ENCODE measurements at places on chromosomes 12 and 14.

DNA sequence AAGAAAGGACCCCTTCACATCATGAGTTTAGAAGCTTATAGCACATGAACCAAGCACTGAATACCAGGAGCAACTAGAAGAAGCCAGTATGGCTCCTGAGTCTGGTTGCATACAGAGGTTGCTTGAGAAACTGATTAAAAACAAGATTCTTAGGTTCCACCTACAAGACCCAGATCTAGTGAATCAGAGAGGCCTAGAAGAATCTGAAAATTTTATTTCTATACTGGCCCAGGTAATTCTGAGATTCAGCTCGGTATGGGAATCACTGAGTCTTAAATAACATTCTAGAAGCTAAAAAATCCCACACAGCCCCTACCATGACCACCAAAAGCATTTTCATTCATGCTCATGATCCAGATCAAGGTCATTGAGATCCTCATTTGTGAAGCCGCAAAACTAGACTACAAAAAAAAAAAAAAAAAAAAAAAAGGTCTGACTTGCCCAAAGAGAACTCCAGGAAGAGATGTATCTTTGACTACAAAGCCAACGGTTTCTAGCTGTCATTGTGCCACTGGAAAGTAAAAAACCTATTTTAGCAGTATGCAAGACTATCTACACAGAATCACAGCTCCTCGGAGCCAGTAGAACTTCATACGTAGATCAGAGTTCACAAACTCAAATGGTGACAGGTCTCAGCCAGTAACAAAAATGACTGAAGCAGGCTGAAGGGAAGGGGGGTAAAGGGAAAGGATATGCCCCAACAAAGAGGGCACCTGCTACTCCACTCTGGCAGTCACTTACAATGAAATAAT, 168.4 kb upstream of the EGLN3 start:
- no peak for DNase-seq

DNA sequence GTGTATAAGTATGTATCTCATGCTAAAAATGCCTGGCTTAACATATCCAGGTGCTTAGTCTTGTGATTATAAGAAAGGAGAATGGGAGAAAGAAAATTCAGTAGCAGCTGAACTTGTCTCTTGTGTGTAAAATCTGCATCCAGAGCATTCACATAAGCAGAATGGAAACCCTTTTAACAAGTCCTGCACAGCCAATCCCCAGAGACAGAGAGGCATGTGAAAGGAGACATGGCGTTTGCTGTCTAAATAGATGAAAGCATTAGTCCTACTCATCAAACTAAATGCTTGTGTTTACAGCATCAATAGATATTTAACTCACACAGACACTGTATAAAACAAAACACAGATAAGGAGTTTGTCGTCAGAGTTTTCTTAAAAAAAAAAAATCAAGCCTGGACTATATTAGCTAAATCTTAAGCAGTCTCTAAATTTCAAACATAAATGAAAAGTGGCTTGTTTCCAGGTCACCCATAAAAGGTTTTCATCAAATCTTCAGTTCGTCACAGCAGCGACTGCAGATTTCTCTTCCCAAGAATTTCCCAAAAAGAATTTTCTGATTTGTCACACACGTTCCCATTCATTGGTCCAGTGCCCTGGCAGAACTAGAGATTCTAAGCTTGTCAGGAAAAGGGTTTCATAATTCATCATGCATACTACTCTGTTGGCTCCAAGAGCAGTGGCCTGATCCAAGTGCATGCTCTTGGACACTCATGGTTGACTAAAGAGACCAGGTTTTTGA, 249.2 kb downstream of the BTG1 start:
- no peak for DNase-seq

- no peak for DNase-seq
Observed at GRCh38 chr14:101181446-101182313, 278.2 kb upstream of the RTL1 start.

GRCh38 chr14:20751963-20752562, 6.4 kb downstream of the EDDM3A start:
- no peak for DNase-seq

DNA sequence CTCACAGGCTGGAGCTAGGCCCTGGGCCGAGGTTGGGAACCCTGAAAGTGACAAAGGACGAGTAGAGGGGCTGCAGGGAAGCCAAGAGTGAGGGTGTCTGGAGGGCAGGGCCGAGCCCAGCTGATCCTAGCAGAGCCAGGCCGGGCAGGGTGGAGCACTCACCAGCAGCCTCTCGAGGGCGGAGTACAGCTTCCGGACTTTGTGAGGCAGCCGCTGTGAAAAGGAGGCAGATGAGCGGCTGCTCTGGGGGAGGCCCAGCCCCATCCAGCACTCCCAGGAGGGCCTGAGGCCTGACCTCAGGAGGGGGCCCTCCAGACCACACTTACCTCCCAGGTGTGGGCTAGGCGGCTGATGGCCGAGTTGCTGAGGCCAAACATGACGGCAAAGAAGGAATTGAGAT, 14.7 kb upstream of the ENDOU start:
- no peak for DNase-seq

GRCh38 chr12:132907216-132907615, 19.8 kb upstream of the CHFR start:
- no peak for DNase-seq

DNA sequence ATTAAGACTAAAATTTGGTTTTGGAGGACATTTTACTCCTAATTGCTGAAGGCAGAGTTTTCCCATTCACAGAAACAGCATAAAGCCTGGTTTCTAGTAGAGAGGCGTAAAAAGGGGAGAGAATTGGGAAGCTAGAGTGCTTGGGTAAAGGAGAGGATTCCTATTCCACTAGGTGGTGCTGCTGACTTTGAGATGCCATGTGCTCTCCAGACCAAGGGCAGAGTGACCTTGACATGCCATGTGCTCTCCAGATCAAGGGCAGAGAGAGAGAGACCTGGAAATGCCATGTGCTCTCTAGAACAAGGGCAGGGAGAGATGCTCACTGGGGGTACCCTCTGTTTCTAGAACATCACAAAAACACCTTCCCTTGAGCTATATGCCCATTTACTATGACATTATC, 176.2 kb upstream of the PDZRN4 start:
- no peak for DNase-seq

- no peak for DNase-seq
Observed at GRCh38 chr14:81423504-81423903, 23.4 kb upstream of the STON2 start.

GRCh38 chr12:122889761-122890520, 6.0 kb downstream of the VPS37B start:
- no peak for DNase-seq

DNA sequence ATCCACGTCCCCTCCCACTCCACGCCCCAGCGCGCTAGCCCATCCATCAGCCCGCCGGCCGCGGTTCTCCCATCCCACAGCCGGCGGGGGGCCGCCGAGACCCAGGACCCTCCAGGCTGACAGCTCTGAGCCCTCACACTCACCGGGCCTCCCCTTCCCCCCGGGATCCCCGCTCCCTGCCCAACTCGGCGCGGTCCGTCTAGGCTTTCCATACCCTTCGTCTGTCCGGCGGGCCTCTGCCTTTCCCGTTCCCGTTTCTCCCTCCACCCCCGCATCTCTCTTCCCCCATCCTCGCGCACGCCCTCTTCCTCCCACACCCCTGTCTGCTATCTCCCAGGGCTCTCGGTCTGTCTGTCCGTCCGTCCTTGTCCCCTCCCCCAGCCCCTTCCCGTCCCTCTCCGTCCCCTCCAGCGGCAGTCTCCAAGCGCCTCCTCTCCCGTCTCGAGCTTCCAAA, 726 bp downstream of the ZFHX2 start:
- no peak for DNase-seq

DNA sequence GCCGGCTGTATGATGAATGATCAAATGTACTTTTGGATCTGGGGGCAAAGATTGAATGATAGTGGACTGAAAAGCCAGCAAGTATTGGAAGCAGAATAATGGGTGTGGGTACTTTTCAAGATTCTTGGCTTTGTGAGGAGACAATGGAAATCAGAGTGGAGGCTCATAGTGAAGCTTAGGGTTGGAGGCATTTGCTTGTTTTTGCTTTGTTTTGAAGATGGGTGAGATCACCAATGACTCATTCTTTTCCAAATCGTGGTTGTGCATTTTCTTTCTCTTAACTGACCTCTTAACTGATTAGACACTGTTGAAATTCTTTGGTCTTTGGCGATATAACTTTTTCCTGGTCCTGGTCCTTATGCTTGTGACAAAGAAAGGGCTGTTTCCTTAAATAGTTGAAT, 54.4 kb downstream of the PELI2 start:
- DNase-seq = no peak

- no peak for DNase-seq
Observed at GRCh38 chr14:27243365-27243764, 645.5 kb upstream of the NOVA1 start.

DNA sequence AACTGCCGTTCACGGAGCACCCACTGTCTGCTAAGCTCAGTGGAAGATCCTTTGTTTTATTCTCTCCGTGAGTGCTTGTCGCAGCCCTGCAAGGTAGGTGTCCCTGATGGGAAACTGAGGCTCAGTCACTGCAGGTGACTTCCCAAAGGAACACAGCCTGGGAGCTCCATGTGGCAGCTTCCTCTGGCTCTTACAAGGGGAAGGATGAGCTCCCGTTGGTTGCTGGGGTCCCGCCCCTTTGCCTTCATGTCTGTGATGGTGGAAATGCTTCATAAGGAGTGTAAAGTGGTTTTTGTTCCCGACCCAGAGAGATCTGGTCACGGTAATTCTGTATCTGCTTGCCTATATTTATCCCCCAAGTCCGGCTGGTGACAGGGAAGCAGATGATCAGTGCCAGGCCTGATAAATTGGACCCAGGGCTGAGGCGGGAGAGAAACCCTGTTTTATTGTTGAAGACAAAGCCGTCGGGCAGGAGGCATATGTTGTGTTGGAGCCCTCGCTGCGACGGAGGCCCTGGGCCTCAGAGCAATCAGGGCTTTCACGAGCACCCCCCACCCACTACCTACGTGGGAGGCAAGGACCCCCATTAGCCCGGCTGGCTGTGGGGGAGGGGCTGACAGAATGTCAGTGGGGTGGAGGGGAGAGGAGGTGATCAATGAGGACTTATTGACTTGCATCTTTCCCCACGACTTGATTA, 91.9 kb downstream of the KIF26A start:
- DNase-seq = no peak

DNA sequence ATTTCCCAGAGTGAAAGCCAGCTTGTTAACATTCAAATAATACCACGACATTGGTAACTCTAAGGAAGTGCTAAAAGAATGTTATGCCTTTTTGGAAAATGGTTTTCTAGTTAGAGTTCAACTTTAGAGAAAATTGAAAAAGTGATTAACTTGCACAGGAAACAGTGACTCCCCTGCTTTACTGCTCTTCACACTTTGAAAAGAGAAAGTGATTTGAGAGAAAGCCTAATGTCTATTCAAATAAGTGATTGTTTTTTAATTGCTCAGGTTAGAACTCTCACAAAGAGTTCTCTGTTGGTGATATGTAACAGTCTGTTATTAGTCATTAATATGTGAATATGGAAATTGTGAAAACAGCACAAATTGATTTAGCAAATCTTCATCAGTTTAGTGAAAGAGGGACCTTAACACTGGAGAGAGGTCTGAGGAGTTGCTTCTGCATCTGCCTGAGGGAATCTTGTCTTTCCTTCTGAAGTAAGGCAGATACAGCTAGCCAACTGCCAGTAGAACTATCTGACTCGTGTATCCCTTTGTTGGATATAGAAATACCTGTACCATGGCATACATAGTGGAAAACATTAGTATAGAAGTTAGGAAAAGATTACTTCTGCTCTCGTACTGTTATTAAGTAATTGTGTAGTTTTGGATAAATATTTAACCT, 25.5 kb downstream of the ATF7IP start:
- no peak for DNase-seq

DNA sequence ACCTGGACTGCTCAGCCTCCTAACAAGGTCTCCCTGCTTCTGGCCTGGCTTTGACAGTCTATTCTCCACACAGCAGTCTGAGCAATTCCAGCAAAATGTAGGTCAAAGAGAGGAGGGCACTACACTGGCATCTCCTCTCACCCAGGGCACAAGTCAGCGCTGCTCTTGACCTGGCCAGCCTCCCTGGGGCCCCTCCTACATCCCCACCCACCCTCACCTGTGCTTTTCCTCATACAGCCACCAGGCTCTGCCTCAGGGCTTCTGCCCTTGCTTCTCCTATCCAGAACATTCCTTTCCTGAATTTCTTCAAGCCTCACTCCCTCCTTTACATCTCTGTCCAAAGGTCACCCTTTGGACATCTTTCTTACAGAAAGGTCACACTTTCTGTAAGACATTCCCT, 33.7 kb downstream of the GALNT4 start:
- DNase-seq = no peak

GRCh38 chr12:2364631-2365051, 311.9 kb downstream of the CACNA1C start:
- no peak for DNase-seq

GRCh38 chr14:60211153-60211552, 37.9 kb upstream of the PPM1A start:
- DNase-seq = no peak

GRCh38 chr12:7787574-7788293, 1.5 kb upstream of the NANOG start:
- no peak for DNase-seq

GRCh38 chr12:41530441-41530840, 342.3 kb downstream of the PDZRN4 start:
- DNase-seq = no peak

GRCh38 chr14:99724939-99725773, 41.1 kb downstream of the CYP46A1 start:
- DNase-seq = no peak

DNA sequence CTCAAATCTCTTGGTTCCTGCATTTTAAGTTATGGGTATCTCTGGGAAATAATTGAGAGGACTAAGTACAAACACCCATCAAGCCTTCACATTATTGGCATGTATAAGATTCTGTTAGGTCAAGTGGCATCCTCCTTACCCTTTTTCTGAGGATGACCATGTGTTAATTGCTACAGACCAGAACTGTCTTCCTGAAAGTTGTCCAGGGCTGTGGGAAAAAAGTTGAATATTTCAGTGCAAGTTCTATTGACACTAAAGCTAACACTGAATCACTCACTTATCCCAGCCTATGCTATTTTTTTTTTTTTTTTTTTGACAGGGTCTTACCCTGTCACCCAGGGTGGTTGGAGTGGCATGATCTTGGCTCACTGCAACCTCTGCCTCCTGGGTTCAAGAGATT, 130.1 kb upstream of the HIF1A start:
- no peak for DNase-seq

DNA sequence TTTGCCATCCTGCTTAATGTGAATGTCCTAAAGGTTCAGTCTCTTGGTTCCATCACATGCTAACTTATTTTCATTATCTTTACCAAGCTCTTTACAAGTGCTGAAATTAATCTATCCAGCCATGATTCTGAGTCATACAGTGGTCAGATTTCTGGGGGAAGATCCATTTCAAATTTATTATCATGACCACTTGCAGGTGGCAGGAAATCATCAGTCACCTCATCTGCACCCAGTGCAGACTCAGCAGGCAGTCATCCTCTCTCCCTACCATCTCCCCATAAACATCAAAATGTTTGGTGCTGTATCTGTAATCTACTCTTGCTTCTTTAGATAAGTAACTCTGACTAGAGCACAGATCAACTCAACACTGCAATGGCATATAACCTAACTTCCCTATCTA, 23.5 kb downstream of the ATG14 start:
- no peak for DNase-seq

- DNase-seq = peak; percentile 97
Observed at GRCh38 chr12:71685914-71686657, at the start of gene TMEM19. Gene TMEM19, plus strand, starts transcription at chr12:71686082. Its CDS starts 599 bp downstream, at chr12:71686681.

- peak; percentile 42 for DNase-seq
Observed at GRCh38 chr12:7351177-7351576, 47.3 kb downstream of the ACSM4 start.

GRCh38 chr12:3951380-3952135, 78.4 kb upstream of the PARP11 start:
- DNase-seq = no peak

GRCh38 chr14:60684203-60684602, 34.9 kb upstream of the SIX1 start:
- DNase-seq = no peak

GRCh38 chr12:130737731-130738130, 21.6 kb upstream of the RIMBP2 start:
- no peak for DNase-seq
